Stimulated activated CD4-positive, alpha-beta T cell treated with anti-CD3 and anti-CD28 coated beads, Interleukin-4, amount 100 ng/mL, for 4 hours (primary cell): ENCODE measurements at places on chromosomes 16 and 17.

- no peak for DNase-seq
Observed at GRCh38 chr16:19008245-19009169, 24.8 kb downstream of the TMC7 start.

GRCh38 chr16:62638964-62639870 lies 603.0 kb upstream of the CDH8 start:
- DNase-seq, result no peak

- DNase-seq, result peak; percentile 86
Observed at GRCh38 chr17:7627250-7628121, at the start of gene SAT2. Gene SAT2 (minus strand): TSS chr17:7627821. CDS start chr17:7627635, 186 bp downstream.

DNA sequence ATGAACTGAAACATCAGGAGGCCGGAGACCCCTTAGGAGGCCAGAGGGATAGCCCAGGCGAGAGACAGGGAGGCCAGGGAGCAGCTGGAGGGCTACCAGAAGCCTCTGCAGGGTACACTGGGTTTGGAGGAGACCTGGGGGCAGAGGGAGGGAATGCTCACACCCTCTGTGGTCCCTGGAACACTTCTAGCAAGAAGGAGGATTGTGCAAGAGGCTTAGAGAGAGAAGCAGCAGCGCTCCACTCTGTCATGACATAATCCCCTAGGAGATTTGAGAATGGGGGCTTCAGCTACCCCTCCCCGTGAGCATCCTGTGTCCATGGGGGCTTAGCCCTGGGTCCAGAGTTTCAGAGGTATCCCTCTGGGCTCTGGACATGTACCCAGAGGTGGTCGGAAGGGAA lies 15.8 kb downstream of the GPR142 start:
- no peak for DNase-seq

DNA sequence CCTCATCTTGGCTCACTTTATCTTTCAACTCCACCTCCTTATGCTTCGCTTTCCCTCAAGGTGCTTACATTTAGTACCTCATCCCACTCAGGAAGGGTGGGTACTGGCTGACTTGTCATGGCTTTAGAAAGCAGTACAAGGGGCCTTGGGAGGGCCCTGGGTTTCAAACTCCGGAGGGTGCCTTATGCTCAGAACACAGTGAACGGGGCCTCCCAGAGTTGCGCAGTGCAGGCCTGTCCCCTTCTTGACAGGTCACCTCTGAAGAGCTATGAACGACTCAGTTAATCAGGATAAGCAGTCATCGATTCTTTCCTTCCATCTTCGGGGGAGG lies 6.0 kb downstream of the COG1 start:
- no peak for DNase-seq

DNA sequence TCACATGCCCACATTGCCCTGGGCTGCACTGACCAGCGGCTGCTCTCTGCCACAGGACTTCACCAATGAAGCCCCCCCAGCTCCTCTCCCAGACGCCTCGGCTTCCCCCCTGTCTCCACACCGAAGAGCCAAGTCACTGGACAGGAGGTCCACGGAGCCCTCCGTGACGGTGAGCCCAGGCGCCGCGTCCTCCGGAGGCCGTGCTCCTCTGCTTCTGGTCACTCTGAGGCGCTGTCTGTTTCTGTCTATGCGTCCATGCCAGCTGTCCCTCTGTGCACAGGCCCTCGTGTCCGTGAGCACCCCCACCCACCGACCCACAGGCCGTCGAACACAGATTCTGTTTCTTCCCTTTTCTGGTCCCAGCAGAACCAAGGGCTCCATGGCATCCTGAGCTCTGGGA lies 62.6 kb downstream of the PLD6 start:
- no peak for DNase-seq

GRCh38 chr17:63356337-63356757 lies 89.8 kb downstream of the CYB561 start:
- no peak for DNase-seq

GRCh38 chr16:50642349-50642748 lies 38.8 kb downstream of the SNX20 start:
- no peak for DNase-seq

GRCh38 chr16:86611525-86611855 lies 33.1 kb downstream of the FOXL1 start:
- DNase-seq, result no peak

DNA sequence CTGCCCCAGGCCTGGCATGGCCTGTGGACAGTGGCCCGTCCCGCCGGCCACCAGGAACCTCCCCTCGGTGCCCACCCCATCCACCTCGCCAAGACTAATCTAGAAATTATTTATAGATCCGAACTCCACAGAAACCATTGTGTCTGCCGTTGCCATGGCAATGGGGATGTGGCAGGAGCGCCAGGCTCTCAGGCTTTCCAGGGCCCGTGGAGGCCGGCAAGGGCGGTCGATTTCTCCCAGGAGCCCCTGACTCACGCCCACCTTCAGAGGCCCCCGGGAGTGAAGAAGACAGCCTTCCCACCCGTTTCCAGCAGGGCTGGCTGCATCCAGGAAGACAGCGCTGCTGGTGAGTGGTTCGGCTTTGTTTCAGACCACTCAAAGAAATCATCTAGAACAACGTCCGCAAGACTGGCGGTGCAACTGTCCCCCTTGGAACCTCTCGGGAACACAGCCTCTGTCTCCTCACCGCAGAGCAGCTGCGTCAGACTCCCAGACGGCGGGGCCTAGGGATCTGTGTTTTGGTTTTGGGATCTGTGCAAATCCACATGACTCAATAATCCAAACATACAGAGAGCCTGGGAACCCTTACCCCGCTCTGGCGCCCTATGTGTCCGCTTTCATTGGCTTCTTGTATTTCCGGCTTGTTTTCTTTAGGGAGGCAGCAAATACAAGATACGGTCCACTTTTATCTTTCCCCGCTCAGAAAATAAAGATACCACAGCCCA lies 48.5 kb upstream of the ZCCHC14 start:
- DNase-seq, result no peak
